Ascending aorta (tissue), 2 donors: ENCODE measurements at places on chromosomes 5 and 9. TPM values are rescaled to one million over a fixed set of nuclear protein-coding genes. Genes with fewer than 3 reads are reported as not detected.

BAAT gene
- total RNA-seq, result 0.53 TPM

ZNF366 gene
- total RNA-seq, result 7.9 TPM

LARP1 gene
- total RNA-seq, result 105 TPM

C5 gene
- total RNA-seq, result 1.5 TPM

FAM221B gene
- not detected for total RNA-seq

NR2F1 gene
- 8.0 TPM for total RNA-seq

LECT2 gene
- total RNA-seq, result not detected

GM2A gene
- 15.0 TPM for total RNA-seq

HEMGN gene
- total RNA-seq, result not detected

KYAT1 gene
- 4.9 TPM for total RNA-seq

- DNase-seq, result no peak
These were observed 33.4 kb downstream of the POLK start for GRCh38 chr5:75545131-75545530.

- DNase-seq, result no peak
These were observed 87.6 kb downstream of the COL23A1 start for GRCh38 chr5:178502401-178503100.

DNA sequence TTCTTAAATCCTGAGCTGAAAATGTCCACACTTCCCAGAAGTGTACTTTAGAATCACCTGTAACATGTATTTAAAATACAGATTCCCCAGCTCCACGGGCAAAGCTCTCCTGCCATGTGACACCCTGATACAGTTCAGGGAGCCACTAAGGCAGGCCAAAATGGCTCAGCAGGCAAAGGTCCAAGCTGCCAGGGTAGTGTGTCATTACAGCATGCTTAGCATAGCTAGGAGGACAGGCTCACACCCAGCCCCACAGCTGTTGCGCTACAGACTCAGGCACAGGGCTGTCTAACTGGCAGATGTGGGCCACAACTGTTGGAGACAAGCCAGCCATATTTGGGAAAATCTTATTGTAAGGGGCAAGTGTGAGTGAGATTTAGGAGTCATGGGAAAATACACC, 73.0 kb downstream of the C9orf85 start:
- DNase-seq, result no peak

DNA sequence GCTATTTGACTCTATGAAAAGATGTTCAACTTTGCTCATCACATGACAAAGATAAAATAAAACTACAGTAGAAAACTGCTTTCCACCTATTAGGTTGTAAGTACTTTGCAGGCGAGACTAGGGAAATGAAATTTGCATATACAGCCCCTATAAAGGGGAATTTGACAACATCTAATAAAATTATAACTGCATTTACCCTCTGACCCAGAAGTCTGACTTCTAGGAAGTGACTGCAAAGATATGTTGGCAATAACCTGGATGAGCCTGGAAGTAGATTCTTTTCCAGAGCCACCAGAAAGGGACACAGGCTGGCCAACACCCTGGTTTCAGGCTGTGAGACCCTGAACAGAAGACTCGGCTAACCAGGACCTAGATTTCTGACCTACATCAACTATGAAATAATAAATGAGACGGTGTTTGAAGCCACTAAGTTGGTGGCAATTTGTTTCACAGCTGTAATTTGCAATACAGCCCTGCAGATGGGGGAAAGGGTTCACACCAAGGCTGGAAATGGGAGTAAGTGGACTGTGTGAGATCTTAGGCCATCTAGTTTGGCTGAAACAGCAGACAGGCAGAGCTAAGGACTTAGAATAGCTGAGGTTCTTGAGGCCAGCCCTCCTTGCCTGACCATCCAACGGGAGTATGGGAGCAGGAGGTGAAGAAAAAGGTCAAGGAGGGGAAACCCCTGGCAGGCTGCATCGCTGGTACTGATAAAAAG, 106.6 kb downstream of the SIL1 start:
- DNase-seq, result no peak

DNA sequence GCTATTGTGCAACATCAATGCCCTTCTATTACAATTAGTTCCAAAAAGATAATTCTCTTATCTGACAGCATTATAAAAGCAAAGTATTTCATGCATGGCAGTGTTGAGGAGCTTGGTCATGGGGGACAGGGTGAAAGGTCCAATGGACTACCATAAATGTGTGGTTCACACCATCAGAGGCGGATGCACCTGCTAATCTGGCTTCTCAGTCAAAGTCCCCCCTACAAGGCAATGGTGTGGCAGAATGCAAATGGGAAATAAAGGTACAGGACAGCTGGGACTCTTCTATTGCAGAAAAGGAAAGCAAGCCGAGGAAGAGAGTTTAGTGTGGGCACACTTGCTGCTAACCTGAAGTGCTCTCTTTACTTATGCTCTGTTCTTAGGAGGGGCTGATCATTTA, 369.1 kb downstream of the NDUFS4 start:
- no peak for DNase-seq

DNA sequence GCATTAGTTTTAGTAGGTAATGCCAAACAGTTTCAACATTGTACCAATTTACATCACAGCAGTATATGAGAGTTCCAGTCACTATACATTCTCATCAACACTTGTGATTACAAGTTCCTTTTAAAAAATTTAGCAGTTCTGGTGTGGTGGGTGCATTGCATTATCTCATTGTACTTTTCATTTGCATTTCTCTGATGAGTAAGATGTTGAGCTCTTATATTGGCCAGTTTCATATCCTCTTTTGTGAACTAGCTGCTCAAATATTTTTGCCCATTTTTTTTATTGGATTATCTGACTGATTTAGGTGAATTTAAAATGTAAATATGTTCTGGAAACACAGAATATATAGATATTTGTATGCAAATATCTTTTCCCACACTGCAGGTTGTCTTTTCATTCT, 160.9 kb upstream of the NR3C1 start:
- DNase-seq, result no peak

DNA sequence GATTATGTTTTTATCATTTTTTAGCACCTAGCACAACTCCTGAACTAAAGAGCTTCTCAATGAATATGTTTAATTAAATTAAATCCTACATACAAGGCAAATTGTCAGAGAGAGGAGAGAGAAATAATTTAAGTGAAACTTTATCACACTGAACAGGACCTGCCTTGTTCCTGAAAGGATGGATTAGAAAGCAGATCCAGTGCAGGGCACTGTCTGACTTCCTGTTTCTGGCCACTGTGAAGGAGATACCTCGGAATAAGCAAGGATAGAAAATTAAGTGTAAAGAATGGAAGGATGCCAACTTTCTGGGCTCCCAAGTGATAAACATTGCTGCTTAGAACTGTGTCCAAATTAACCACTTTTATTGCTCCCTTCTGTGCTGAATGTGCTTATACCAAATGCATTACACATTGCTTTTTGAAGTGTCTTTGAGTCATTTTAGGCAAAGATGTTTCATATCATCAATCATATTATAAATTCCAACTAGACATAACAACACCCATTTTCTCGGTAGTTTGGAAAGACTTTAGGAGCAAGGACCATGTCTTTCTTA, 89.1 kb upstream of the SPDL1 start:
- no peak for DNase-seq

DNA sequence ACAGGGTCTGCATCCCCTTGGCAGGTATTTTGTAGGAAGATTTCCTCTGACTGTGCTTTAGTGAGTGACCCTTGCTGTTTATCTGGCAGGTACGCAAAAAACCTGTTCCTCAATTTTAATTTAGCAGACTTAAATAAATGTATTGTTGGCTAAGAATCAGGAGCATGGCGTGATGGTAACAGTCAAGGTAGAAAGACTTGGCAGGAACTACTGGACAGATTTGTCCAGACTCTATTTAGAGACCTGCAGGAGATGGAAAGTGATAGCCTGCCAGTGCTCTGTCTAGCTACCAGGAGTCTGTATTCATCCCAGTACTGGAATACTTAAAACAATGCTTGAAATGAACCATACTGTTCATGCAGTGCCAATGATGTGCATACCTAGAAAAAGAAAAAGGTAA, 78.8 kb upstream of the MAST4 start:
- no peak for DNase-seq

- DNase-seq, result no peak
These were observed 28.7 kb downstream of the BICD2 start for GRCh38 chr9:92735636-92736562.

- DNase-seq, result no peak
These were observed 145.7 kb downstream of the CWC27 start for GRCh38 chr5:64914396-64914795.
